Inflammatory macrophage (primary cell): ENCODE measurements at places on chromosomes 1 and 21.

DNA sequence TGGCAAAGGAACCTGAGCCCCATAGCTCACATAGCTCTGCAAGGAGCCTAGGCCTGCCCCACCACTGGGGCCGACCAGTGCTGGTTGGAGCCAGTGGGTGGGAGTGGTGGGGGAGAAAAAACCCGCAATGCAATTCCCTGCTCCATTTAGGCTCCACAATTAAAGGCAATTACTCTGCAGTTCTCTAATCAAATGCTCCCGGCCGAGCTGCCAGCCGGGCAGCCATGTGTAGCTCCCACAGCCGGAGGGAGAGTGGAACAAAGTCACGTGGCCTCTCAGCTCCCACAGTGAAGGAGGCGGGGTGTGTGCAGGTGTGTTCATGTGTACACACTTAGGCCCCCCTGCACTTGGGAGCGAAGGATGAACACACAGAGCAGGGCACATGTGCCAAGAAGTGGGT, 81.6 kb downstream of the KIRREL1 start:
- no peak for DNase-seq

GRCh38 chr1:9785406-9785805, 38.4 kb downstream of the CLSTN1 start:
- DNase-seq: no peak

DNA sequence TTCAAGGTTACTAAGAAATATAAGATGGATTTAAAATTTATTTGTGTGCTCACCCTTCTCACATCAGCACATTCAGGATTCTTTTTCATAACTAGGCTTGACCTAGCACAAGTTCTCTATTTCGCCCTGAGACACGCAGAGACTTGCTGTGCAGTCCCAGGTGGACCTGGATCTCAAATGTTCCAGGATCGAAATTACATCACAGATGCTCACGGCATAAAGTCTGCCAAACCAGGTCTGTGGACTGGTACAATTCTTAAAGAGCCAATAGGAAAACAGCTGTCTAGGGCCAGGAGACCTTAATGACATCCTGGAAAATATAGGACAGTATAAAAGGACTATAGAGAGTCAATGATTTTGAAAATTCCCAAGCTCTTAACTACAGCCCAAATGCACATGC, 2.2 kb downstream of the PGBD5 start:
- DNase-seq: no peak

GRCh38 chr1:42002220-42002619, 83.5 kb upstream of the HIVEP3 start:
- no peak for DNase-seq

DNA sequence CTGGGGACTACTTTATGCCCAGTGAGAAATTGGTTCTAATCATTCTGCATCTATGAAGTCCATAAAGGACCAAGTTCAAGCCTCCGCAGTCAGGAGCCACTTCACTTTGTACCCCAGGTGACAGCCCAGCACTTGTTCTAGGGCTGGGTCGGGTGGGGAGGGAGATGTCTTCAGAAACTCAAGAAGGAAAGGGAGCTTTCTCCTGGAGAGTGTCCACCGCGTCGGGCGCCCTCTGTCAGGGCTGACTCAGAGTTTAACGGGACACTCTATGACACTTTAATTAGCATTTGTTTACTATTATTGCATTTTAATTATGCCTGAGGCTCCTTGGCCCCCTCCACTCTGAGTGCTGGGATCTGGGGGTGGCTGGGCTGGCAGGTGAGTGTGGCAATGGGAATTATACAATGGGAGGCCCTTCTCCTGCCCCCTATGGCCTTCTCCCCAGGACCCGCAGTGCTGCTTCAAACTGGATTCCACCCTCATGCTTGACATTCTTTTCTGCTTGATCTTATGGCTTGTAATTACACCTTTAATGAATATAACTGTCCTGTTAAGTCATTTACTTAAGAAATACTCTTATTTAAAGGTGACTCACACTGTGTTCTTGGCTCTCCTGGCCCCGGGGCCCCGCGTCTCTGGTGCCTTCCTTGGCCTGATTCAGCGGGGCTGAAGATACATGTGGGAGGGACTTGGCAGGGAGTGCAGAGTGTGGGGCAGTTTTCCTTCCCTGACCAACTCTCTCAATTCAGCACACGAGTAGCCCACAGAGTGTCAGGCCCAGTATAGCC, 136.6 kb downstream of the PLXNA2 start:
- no peak for DNase-seq

DNA sequence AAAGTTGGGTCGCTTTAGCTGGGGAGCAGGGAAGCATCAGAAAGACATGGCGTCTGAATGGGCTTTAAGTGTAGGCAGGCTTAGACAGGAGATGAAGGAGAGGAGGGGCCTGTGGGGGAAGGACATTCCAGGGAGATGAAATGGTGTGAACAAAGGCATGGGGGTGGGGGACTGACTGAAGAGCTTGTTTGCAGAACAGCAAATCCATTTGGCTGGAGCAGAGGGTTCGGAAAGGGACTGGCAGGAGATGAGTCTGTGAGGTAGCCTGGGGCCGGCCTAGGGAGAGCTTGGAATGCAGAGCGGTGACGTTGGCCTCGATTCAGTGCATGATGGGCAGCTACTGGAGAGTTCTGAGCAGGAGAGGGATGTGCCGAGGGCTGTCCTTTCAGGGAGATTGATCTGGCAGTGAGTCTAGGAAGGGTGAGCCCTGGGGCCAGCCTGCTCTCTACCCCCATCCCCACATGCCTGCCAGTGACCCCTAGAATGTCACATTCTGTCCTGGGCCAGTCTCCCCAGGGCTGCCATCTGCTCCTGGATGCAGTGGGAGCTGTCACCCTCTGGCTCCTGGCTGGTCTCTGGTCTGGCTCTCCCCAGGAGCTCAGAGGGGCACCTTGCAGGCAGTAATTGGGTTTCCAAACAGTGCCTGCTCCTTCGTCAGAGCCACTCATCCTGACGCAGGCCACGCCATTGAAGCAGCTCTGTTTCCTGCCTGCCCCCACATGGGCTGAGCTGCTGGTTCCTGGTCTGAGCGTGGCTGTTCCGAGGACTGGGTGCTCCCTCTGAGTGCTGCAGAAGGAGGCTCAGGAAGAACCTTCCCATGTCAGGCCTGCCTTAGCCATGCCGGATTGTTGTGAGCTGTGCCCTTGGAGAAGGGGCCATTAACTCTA, 22.3 kb upstream of the TMEM222 start:
- peak; percentile 71 for DNase-seq

- DNase-seq: no peak
Observed at GRCh38 chr1:22907528-22907927, 65.1 kb downstream of the LACTBL1 start.

DNA sequence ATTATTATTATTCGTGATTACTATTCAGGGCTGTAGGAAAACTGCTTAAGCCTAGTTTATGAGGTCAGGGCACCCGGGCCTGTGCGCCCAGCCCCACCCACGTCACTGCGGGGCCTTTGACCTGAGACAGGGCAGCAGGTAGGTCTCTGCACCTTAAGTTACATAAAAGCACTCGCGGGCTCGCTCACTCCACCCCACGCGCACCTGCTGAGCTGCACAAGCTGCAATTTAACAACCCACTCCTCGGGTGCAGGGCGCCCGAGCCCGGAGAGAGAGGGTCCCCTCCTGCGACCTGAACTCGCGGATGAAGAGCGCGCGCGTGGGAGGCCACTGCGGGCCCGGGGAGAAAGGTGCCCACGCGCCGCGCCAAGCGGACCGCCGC, 477 bp downstream of the ICMT start:
- DNase-seq: no peak

GRCh38 chr1:206105464-206105995, 11.7 kb downstream of the AVPR1B start:
- DNase-seq: peak; percentile 47

DNA sequence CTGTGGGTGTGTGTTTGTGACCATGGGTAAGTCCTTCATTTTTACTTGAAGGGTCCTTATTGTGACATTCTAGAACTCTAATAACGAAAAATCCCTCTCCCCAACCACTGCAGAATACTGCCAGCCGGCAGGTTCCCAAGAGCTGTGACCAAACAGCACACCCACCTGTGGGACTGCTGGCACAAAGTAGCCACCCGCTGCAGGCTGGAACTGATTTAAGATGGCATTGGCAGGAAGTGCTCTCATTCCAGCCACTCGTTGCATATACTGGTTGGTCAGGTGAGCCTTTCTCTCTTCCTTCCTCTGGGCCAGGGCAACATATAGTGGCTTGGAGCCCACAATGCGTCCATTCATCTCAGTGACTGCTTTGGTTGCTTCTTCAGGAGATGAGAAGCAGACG, 11.6 kb downstream of the PABPC4 start:
- no peak for DNase-seq

DNA sequence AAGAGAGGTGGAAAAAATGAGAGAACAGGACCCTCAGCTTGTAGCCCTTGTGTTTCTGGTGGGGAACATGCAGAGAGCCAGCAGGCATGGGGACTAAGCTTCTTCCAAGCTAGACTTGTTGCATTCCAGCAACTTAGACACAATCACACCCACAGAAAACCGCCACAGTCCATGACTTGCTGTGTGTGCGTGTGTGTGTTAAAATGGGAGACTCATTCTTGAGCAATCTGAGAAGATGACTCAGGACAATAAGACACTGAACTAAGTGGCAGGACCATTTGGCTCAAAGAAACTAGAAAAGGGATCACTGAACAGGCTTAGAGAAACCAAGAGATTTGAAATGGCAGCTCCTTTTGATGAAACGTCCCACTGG, 78.0 kb downstream of the HLX start:
- DNase-seq: peak; percentile 97

- DNase-seq: no peak
Observed at GRCh38 chr1:44380666-44381177, 24.3 kb upstream of the RNF220 start.

DNA sequence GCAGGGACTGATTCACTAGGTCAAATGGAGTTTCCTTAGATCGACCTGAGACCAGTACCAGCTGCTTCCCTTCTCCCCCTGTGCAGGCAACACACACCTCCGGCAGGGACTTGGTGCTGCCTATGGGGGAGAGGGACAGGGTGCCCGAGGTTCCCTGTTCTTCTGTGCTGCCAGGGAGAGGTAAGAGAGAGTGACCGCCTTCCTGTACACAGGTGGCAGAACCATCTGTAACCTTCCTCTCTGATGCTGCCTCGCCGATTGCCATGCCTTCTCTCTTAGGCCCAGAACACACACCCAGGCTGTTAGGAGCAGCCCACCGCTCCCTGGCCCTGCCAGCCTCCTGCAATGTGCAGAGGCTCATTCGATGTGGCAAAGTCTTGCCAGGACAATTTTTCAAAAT, 9.3 kb downstream of the MYOC start:
- DNase-seq: no peak

DNA sequence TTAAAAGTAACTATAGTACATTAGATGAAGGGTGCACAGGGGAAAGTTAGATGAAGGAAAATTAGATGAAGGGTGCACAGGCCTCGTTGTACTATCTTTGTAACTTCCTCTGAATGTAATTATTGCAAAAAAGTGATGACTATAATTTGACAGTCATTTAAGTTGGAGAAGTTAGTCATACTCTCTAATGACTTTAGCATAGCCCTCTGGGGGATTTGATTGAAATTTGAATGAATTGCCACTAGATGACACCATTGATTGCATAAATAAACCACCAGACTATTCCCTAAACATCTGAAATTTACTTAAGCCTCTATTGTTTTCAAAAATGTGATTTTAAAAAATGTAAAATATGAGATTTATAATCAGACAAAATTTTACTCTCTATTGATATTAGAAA, 102.6 kb downstream of the TPR start:
- DNase-seq: no peak

DNA sequence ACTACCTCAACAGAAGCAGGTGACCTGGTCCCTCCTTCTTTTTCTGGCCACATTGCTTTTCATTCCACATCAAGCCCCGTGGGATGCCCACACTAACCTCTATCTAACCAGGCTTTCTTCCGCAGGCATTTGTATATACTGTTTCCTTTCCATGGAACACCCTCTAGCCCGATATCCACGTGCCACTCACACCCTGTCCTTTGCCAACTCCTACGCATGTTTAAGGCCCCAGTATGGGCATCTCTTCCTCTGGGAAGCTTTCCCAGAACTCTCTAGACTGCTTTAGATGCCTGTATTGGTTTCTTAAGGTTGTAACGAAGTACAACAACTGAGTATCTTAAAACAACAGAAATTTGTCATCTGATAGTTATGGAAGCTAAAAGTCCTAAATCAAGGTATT, 121.0 kb downstream of the TNR start:
- no peak for DNase-seq

DNA sequence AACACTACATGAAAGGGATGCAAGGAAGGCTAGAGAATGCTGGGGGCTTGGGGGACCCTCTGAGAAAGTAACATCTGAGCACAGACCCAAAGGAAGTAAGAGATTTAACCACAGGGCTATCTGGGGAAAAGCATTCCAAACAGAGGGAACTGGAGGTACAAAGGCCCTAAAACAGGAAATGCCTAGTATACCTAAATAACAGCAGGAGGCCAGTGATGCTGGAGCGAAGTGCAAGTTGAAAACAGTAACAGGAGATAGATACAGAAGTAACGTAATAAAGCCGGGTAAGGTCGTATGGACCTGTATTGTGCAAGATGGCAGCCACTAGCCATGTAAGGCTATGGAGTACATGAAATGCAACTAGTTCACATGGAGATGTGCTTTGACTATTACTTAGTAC, 52.1 kb downstream of the CD34 start:
- no peak for DNase-seq

GRCh38 chr1:4868521-4868920, 214.1 kb downstream of the AJAP1 start:
- no peak for DNase-seq

DNA sequence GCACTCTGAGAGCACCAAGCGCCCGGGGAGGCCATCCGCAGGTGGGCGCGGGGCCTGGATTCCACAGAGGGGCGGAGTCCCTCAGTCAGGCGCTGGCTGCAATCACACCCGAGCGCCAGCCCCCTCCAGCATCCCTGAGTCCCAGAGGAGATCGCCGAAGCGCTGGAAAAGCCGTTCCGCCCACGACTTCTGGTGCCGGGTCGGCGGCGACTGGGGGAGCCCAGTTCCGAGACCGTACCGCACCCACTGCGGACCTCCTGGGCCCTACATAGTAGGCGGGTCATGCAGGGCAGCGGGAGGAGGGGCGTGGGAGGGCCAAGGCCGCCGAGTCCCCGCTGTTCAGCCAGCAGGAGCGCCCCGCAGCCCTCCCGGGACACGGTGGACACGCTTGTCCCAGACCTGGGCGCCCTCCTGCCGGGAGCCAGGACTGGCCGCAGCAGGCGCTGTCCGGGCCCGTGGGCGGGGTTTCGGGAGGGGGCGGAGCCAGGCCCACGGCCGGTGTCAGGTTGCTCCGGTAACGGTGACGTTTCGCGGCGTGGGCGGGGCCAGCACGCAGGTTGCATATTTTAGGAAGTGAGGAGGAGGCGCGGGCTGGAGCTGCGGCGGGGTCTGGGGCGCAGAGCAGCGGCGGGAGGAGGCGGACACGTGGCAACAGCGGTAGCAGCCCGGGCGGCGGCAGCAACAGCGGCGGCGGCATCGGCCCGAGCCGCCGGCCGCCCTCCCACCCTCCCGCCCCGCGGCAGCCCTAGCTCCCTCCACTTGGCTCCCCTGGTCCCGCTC, at the start of gene ATP1A1:
ATP1A1 (plus strand) TSS at position 594 of the 780 bp plus-strand sequence. CDS start 268 bp downstream, outside the sequence.
- DNase-seq: peak; percentile 99

GRCh38 chr1:30586671-30587070, 136.7 kb downstream of the MATN1 start:
- no peak for DNase-seq

DNA sequence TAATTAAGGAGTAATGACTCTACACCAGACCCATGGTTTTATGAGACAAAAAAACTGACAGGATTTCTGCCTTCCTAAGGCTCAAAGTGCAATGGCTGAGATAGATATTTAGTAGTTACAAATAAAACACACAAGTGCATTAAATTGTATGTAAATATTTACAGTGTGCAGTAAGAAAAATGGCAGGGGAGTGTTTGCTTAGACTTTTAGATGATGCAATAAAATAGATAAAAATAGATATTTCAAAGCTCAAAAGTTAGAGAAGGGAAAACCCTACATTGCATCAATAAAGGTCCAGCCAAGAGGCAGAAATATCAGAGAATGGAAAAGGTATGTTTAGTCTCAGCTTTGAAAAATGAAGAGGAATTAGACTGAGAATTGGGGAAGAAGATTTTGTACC, 226.3 kb upstream of the FGGY start:
- DNase-seq: no peak
